Stimulated activated CD8-positive, alpha-beta memory T cell treated with anti-CD3 and anti-CD28 coated beads, Interleukin-15, amount 100 ng/mL, for 4 hours (primary cell): ENCODE measurements at places on chromosomes 11 and 22.

DNA sequence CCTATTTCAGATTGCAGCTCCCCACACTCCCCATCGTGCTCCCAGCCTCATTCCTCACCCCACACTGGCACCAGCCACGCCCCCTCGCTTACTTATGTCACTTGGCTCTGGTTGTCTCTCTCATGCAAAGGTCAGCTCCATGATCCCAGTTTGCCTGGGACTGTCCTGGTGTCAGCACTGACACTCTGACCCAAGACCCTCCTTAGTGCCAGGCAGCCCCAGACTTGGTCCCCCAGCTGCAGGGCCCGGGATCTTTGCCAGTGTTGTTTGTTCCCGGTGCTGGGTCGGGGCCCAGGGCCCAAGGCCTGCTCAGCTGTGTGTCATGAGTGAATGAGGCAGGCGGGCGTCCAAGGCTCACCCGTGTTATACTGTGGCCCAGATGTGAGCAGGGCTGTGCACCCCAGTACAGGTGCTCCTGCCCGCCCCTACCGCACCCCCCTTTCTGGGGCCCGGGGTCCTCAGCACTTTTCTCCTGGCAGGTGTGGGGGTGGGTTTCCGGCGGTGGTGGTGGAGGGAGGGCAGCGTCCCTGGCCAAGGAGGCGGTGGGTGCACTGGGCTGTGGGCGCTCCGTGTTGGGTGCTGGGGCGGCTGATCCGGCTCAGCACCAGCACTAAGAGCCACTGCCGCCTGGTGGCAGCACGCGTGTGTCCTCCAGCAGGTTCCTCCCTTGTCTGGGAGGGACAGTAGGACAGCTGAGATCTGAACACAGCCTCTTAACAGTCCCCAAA is 19.5 kb downstream of the IL17REL start:
- DNase-seq = peak; percentile 50

- no peak for DNase-seq
Observed at GRCh38 chr22:40108396-40108795, 69.3 kb upstream of the TNRC6B start.

DNA sequence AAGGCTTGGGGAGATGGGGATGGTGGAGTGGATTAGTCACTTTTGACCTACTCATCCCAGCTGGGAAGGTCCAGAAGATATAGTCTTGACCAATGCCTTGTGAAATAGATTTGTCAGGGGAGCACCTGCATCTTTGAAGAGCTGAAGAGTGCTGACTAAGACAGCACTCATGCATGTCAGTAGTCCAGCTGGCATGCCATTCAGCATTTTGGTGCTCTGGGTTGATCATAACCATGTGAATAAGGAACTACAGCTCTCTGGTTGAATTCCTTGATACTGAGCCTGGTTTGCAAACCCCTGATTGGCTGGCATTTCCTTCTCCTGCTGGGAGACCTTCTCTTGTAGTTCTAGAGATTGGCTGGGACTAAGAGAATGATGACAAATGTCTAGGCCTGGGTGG is 106.8 kb upstream of the ALX4 start:
- DNase-seq = no peak

GRCh38 chr11:124882339-124883071 is 15.2 kb downstream of the ROBO4 start:
- no peak for DNase-seq

GRCh38 chr11:111916768-111917167 is 1.9 kb upstream of the C11orf52 start:
- no peak for DNase-seq

- DNase-seq = no peak
Observed at GRCh38 chr11:118892514-118892913, 8.8 kb downstream of the CXCR5 start.

DNA sequence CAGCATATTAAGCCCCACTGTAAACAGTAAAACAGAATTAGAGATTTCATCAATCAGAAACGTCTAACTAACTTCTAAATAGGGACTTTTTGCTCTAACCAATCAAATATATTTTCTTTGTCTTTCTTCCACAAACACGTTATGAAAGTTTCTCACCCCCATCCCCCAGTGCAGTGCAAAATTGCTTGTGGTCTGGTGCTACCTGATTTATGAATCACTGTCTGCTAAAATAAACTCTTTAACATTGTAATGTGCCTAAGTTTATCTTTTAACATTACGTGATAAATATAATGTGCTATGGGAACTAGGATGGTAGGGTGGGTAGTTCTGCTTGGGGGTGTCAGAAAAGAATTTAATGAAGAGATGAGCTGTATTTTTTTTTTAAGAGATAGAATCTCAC is 47.3 kb upstream of the SLC5A1 start:
- DNase-seq = no peak

DNA sequence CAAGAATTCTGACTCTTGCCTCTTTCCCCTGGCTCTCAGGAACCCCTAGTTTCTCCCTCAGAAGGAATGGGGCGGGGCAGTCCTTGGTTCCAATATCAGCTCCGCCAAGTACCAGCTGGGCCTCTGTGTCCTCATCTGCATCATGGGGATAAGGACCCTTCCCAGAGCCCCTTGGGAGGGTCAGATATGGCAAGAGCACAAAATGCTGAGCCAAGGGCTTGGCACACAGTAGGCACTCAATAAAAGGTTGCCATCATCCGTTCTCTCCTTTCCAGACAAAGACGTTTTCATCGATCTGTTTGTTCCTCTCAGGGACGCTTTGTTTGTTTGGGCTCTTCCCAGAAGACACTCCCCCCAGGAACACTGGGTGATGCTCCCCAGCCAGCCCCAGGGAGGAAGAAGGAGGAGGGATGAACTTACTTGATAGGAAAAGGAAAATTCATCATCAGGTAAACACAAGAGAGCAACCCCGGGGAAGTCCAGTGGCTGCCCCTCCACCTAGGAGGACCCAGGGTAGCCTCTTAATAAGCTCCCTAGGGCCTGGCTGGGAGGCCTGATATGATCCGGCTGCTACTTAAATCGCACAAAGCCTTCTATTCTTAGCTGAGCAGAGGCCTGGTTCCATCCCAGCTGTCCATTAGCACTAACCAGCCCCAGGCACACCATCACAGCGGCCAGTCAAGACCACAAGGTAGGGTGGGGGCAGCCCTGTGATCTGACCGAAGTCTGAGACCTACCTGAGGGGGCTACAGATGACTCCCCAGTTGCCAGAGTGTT is 19.6 kb downstream of the GDPD5 start:
- no peak for DNase-seq

GRCh38 chr22:28406246-28406645 is 273.4 kb downstream of the TTC28 start:
- DNase-seq = no peak

- no peak for DNase-seq
Observed at GRCh38 chr22:39080052-39080762, 3.1 kb downstream of the APOBEC3G start.

- no peak for DNase-seq
Observed at GRCh38 chr11:20064961-20065405, 95.3 kb downstream of the DBX1 start.

- no peak for DNase-seq
Observed at GRCh38 chr22:43110444-43110926, at the start of gene BIK. BIK (plus strand) TSS chr22:43110750; CDS start chr22:43124023, 13,273 bp downstream.

- no peak for DNase-seq
Observed at GRCh38 chr11:72224564-72225410, at the start of gene INPPL1. INPPL1 (plus strand) TSS chr11:72224767; CDS start chr11:72224985, 218 bp downstream.

DNA sequence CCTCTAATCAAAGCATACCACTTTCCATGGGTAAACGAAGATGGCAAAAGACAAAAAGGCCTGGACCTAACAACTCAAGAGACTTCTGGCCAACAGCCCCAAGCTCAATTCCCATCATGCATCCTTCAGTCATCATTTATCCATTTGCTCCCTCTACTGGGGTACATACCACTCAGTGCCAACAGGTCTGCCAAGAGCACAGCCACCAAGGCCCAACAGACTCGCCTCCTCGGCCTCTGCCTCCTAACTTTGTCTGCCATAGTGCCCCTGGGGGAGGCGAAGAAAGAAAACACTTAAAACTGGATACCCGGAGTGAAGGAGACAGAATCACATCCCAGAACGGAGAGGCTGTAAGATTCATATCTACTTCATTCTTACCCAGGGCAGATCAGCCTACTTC is 1.1 kb downstream of the HYOU1 start:
- no peak for DNase-seq

DNA sequence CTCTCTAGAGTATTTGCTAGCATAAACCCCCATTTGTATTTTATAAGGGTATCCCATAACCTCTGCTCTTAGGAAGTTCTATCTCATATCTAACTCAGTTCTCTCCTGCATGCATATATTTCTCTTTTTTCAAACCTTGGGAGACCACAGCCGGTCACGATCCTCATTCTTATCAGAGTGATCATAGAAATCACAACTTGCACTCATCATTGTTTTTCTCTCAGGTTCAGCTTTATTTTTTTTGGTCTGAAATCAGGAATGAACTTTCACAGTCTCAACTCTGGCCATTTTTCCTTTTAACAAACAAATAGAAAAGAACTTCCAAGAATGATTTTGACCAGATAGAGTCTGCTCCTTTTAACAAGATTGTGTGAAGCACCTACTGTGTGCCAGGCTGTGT is 98.6 kb upstream of the BLID start:
- no peak for DNase-seq

DNA sequence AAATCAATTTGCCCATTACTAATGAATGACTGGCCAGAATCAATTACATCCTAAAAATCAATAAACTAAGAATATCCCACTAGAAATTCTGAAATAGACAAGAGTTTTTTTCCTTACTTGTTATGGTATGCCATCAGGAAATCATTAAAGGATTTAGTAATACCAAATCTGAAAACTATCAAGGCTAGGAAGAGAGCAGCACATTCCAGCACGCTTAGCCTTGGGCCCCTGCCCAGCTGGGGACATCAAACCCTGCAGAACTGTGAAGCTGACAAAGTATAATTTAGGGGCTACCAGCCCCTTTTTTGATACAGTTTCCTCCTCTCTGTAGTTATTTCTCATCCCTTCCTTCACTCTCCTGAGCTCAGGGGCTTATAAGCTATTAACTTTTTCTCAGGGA is 247.8 kb upstream of the ZC3H12C start:
- no peak for DNase-seq

DNA sequence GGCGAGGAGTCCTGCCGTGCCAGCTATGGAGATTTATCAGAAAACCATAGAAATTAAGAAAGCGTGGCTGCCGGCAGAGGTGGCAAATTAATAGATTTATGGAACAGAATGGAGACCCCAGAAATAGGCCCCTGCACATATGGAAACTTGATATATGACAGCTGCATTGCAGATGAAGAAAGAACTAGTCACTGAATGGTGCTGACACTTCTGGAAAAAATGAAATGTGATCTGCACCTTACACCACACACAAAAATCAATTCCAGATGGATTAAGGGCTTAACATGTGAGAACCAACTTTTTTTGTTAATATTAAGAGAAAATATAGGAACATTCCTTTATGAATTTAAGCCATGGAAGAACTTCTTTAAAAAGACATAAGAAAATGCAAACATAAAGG is 40.3 kb upstream of the TSKU start:
- no peak for DNase-seq

DNA sequence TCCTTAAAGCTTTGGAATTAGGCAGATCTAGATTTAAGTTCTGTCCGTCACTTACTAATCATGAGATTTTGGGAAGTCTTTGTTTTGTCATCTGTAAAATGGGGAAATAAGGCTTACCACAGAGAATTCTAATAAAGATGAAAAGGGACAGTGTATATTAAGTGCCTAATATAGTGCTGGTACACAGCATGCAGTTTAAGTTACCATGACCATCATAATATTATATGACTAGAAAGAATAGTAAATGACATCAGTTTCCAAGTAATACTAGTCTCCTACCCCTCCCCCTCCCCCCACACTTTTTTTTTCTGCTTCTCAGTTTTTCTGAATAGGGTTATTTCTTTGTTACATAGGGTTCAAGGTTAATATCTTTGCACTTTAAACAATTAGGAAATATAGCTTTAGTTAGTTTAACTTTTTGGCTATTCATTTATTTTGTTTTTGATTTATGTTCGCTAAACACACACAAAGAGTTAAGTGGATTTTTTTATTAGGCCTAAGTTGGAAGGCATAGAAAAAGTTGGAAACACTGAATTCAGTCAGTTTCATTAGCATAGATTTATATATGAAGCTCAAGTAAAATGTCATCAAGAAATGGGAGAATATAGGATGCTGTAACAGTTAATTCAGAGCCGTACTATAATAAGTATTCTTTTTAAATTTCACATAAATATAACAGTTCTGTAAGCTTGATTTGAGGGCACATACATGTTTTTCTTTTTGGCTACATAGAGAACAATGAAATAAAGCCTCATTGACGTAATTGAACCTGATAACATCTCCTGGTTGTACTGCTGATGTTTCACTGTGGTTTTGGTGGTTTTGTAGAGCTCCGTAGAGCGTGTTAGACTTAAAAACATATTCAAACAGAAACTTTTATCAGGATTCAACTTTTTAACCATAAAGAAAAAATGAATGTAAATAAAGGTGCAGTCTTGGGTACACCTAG is 121.2 kb downstream of the PDE3B start:
- peak; percentile 8 for DNase-seq

- no peak for DNase-seq
Observed at GRCh38 chr11:61911701-61912529, 5.5 kb downstream of the RAB3IL1 start.

DNA sequence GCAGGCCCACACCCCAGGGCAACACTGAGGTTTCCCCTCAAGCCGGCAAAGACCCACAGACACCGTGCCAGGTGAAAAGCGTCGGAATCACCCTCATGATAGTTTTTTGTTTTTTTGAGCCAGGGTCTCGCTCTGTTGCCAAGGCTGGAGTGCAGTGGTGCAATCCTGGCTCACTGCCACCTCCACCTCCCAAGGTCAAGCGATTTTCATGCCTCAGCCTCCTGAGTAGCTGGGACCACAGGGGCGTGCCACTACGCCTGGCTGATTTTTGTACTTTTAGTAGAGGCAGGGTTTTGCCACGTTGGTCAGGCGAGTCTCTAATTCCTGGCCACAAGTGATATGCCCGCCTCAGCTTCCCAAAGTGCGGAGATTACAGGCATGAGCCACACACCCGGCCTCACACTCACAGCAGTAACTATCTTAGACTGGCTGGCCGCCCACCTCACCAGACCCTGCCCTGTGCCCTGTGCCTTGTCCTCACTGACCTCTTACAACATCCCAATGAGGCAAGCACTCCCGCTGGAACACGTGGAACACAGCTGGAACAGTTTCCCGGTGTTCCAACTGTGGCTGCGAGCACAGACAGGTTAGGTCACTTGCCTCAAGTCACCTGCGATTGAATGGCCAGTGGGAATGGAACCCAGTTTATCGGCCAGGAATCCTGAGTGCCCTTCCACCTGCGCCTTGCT is 21.1 kb downstream of the LRRC10B start:
- DNase-seq = no peak

DNA sequence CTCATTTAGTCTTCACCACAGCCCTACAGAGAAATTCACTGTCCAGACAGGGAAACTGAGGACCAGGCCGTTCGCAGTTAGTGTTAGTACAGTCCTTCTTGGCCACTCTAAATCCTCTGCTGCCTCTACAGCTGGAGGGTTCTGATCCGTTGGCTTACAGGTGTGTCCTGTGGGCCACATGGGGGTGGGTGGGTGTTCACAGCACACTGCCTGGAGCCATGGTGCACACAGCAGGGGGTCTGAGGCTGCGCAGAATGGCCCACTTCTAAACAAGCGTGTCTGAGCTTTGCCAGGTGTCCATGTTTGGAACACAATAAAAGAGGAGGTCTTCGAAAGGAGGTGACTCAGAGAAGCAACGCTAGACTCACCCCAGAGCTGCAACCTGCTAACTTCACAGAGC is 249.0 kb downstream of the ST3GAL4 start:
- DNase-seq = no peak
